ENCODE measurements at places on chromosomes 5 and 9.

DNA sequence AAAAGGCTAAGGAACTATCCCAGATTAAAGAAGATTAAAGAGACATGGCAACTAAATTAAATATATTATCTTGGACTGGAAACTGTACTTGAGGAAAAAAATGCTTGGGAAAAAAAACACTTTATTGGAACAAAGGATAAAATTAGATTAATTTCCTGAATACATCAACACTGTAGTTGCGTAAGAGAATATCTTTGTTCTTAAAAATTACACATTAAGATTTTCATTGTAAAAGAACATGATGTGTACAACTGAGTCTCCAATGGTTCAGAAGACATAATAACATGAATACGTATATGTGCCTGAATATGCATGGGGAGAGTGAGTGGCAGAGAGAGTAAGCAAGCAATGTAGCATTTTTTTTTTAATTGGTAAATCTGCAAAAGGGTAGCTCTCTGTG, 2.8 kb downstream of the AP3B1 start:
- no peak for DNase-seq

- peak; percentile 89 for DNase-seq
These were observed 16.6 kb upstream of the EGFL7 start for GRCh38 chr9:136645903-136646754.

- no peak for DNase-seq
These were observed 49.0 kb downstream of the PDE8B start for GRCh38 chr5:77259476-77259875.

- no peak for DNase-seq
These were observed 32.1 kb downstream of the NIPBL start for GRCh38 chr5:36908544-36909260.

DNA sequence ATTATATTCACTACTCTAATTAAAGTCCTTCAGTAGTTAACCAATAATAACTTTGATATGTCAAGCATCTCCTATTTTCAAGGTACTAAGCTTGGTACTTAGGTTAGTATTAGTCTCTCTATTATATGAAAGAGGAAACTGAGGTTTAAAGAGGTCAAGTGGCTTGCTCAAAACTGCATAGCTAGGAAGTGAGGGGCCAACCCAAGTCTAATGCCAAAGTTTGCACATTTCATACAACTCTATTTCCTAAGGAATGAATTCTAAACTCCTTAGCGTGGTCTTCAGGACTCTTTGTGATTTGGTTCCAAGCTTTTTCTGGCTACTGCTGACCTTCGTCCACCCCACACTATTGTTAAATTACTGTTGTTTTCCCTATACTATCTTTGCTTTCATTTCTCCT, 9.9 kb upstream of the SHOC1 start:
- no peak for DNase-seq

GRCh38 chr9:33267151-33267767, 2.4 kb downstream of the CHMP5 start:
- DNase-seq = no peak

DNA sequence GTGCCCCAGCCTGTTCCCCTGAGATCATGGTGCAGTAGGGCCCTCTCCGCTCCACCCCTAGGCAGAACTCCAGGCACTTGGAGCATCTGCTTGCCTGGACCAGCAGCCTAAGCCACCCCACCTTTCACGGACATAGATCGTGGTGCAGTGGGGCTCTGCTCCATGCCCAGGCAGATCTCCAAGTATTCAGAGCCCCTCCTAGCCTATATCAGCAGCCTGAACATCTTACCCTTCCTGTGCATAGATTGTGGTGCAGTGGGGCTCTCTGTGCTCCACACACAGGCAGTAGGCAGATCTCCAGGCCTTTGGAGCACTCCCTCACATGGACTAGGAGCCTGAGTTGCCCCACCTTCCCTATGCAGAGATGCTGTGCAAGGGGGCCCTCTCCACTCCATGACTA, 103.0 kb downstream of the GLIS3 start:
- no peak for DNase-seq

DNA sequence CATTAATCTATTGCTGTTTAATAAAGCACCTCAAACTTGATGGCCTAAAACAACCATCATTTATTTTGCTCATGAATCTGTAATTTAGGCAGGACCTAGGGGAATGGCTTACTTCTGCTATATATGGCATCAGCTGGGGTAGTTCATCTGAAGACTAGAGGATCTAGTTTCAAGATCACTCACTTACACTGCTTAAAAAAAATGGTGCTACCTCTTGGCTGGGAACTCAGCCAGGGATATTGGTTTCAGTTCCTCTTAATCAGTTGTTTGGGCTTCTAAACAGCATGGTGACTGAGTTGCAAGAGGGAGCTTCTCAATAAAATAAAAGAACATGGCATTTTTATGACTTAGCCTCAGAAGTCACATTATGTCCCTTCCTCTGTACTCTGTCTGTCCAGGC, 142.0 kb downstream of the FAM114A2 start:
- DNase-seq = no peak

DNA sequence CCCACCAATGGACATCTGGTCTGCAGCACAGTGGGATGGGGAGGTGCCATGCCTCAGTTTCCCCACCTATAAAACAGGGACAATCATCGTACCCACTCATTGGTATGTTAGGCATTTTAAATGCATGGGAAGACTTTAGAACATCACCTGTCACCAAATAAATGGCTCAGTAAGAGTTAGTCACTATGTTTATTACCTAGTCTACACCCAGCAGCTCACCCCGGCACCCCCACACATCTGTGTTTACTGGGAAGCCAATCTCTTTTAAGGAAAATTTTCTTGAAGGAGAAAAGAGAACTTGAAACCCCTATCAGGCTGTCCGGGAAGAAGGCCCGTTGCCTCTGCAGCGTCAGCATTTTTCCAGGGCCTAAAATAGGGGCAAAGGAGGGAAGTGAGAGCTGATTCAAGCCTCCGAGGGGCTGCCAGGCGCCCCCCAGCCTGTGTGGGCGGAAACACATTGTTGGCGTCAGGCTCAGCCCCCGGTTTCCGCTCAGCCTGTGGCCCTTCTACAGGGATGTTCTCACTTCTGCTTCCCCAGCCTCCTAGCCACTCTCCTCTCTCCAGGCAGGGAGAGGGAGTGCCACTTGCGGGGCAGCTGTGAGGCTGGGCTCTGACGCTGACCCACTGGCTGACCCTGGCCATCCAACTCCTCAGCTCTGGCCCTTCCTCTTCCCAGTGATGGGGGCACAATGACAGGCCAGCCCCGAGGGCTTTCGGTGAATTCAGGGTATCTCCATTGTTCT, 4.6 kb downstream of the CSF1R start:
- no peak for DNase-seq

DNA sequence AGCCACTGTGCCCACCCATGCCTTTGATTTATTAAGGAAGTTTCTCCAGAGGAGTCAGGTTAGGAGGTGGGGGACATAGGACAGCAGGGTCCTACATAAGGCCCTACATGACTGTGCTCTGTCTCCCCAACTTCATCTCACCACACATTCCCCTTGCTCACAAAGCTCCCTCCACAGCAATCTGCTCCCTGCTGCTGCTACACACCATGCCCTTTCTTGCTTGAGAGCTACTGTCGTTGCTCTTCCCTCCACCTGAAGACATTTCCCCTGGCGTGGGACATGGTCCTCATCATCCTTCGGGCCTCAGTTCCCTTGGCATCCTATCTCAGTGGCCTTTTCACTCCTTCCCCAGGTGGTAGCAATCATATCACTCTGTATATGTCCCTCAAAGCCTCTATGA, 75.9 kb upstream of the DAPK1 start:
- no peak for DNase-seq

- DNase-seq = no peak
These were observed 734 bp downstream of the KIF27 start for GRCh38 chr9:83920469-83920926.

DNA sequence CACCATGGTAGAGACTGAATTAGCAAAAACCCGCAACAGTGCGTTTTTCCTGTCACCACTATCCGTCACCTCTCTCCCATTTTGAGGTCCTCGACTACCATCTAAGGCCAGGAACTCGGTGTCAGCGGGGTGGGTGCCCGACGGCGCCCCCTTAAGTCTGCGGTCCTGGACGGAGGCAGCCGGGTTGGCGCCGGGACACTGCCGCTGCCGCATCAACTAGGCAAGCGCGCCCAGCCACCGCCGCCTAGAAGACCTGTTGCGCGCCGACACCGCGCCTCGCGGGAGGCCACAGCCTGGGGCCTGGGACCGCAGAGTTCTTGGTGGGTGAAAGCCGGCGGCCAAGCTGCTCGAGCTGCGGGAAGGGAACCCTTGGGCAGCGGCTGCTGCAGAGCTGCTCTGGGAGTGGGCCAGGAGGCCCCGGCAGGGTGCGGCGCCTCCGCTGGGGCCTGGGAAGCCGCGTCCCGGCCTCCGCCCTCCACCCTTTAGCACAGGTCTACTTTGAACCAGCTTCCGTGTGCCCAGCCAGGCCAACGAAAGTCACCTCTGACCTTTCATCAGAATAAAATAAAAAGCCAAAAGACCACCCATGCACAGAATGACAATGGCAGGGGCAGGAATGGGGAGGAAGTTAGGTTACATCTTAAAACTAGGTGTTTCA, 3.5 kb downstream of the FOXB2 start:
- no peak for DNase-seq

GRCh38 chr9:125743682-125744428, 3.3 kb upstream of the PBX3 start:
- DNase-seq = no peak

GRCh38 chr5:120463991-120464626, at the start of gene PRR16:
PRR16 (plus strand) TSS chr5:120464300.
- no peak for DNase-seq

- DNase-seq = no peak
These were observed 159.3 kb downstream of the RGS3 start for GRCh38 chr9:113622600-113623400.

GRCh38 chr5:133286483-133286882, 234.7 kb downstream of the HSPA4 start:
- DNase-seq = no peak

- no peak for DNase-seq
These were observed 83.6 kb downstream of the ENC1 start for GRCh38 chr5:74556631-74557595.

GRCh38 chr9:36967997-36968396, 66.1 kb downstream of the PAX5 start:
- DNase-seq = no peak

DNA sequence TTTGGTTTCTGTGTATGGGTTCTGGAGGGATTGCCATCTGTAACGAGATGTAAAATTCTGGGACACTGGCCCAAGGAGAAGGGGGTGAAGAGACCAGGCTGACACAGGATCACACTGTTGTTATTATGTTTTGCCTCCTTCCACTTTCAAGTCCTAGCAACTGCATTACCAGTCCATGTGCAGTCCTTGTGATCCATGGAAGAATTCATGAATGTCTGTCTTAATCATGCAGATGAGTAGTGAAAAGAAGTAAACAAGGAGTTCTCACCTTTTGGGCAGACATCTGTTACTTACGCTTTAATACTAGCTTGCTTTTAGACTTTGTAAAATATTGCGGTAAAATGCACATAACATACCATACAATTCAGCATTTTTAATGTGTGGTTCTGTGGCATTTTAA, 18.3 kb downstream of the MEGF10 start:
- no peak for DNase-seq

DNA sequence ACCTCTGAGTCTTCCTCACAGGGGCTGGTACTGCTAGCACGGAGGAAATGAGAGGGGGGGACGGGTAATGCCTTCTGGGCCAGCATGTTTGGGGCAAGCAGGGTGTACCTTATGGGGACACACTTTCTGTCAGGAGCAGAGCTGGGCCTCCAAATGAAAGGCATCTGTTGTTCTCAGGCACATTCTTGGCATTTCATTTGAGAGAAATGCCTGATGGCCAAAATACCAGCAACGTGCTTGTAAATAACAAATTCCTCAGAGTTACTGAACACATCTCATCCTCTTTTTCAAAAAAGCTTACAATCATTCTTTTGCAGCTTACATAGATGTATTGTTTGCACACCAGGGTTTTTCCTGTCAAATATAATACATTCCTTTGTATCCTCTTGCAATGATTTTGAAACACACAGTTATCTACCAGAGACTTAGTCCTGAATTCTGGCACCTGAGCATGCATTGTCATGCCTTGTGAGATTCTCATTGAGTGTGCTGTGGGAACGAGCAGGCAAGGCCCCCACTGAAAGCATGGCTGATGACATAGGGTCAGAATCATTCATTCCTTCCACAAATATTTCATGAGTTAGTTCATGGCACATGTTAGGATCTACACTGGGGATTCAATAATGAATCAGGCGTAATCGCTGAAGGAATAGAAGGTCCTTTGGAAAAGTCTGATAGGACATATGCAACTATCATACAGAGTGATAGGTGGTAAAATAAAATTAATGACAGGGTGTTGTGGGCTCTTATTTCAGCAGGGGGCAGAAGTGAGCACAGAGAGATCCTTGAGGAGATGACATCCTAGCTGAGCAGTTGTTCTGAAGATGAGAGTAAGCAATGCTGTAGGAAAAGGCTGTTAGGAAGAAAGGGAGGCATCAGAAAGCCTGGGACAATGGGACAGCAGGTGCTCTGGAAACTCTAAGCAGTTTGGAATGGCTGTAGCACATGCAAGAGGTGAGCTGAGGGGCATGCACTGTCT, 260.9 kb upstream of the TUT7 start:
- DNase-seq = no peak
